Right lung (tissue), 10 donors: ENCODE measurements at places on chromosomes 2 and 18.

- DNase-seq, result no peak
These were observed 564 bp downstream of the MPV17 start for GRCh38 chr2:27322301-27322765.

DNA sequence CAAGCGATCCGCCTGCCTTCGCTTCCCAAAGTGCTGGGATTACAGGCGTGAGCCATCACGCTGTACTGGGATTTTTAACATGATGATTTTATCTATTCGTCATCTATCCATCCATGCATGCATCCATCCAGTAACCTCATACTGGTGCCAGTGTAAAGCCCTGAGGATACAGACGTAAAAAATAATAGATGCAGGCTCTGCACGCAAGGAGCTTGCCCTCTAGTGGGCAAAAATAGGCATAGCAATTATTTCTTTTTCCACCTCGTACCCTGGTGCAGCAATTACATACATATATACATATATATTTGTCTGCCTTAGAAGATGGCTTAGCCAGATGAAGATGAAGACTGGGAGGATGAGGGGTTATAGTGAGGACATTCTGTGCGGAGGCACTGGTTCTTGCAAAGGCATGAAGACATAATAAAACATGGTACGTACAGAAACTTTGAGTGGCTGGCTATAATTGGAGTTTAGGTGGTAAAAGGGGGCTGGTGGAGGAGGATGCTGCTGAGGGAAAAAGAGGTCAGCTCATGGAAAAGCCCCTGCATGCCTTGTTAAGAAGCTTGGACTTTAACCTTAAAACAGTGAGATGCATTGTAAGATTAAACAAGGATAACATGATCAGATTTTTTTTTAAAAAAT, 19.6 kb upstream of the RPIA start:
- peak; percentile 23 for DNase-seq

DNA sequence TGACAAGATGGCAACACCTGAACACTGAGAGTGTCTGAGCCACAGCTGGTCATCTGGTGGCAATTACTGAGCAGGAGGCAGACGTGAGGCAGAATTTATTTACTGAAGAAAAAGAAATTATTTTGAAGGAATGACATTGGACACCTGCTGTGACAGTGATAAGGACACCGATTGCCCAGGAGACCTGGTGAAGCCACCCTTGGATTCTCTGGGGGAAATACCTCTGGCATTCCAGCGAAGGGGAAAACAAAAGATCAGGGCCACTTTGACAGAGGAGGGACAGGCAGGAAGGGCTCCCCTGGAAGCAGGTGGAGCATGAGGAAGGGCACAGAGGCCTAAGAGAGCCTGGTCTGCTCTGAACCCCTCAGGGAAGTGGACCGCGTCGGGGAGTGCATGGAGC, 85.4 kb upstream of the ALPP start:
- no peak for DNase-seq

GRCh38 chr18:59639821-59640220, 57.4 kb downstream of the CCBE1 start:
- DNase-seq, result no peak

DNA sequence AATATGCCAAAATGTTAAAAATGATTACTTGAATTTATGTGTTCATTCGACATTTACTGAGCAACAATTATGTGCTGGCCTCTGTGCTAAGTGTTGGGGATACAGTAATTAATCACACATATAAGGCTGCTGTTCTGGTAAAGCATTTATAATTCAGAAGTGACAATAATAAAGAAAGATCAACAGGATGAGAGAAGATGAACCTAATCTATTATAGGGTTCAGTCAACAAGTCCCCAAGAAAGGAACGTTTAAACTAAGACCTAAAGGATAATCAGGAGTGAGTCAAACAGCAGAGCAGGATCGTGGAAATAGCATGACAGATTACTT, 60.1 kb upstream of the COX7A2L start:
- DNase-seq, result no peak

DNA sequence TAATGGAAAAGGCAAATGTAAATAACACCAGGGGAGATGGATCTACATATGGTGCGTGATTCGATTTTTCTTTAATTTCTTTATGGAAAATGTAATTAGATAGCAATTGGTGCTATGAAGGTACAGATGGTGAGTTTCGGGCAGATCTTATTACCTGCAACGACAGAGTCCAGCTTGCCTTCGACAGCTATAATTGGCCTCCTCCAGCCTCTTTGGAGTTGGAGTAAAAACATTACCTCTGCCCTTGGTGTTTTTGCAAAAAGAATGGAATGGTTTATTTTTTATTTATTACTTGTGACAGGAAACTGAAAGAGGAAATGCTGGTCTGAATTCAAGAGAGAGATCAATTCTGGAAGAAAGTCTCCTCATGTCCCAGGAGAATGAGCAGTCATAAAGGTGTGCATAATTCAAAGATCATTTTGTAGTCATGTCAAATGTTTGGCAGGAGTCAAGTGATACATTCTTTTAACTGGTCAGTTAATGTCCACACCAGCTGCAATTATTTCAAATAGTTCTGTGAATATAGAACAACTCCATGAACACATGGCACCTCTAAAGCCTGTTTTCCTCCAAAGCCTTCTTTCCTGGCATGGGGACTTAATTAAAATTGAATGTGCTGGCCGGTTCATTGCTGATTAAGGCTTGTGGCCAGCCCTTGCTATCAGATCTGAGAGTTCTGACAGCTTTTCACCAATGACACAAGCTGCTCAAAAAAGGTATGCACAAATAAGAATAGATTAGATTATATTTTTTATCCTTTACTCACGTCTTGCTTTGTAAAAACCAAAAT, 46.9 kb upstream of the KCNH7 start:
- DNase-seq, result no peak

- DNase-seq, result no peak
These were observed 41.7 kb downstream of the GALNT1 start for GRCh38 chr18:35623255-35623654.

GRCh38 chr2:8456151-8457091, 225.4 kb upstream of the ID2 start:
- DNase-seq, result no peak

- no peak for DNase-seq
These were observed 43.3 kb upstream of the ZCCHC2 start for GRCh38 chr18:62479574-62479973.

DNA sequence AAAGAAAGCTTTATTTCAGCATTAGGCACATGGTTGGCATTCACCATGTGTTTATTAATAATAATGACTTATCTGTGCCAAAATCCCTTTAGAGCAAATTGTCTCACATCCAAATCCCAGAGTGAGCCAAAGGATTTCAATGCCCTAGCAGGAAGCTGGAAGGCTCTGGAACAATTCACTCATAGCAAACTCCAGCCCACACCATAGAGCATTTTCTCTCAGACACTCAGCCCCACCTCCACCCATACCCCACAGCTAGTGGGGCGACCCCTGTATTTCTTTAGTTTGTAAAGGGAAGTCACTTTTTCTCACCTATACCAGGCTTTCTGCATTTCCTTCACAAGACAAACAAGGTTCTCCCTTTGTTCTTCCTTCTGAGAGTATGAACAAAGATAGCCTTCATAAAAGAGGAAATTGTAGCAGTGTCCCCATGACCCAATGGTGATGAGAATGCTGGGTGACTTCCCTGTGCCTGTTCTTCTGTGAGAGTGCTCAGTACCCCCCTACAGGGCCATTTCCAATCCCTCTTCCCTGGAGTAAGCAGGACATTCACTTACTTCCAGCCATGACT, 100.1 kb upstream of the APCDD1 start:
- no peak for DNase-seq

DNA sequence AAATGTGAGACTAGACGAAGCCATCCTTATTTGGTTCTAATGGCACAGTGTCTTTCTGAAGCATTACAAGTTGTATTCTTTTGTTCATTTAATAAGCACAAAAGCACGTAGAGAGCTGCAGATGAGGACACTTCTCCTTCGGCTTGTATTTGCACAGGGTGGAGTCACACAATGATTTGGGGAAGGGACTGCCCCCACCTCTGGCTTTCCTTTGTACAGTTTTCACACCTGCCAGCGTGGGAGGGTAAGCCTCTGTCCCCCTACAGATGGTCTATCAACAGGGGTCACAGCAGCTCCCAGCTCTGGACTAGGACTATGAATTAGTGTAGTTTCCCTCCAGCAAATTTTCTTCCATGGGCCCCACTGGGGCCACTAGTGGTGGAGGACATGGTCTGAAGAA, 108.2 kb upstream of the KLHL14 start:
- no peak for DNase-seq

- no peak for DNase-seq
These were observed 124.3 kb upstream of the SLC39A10 start for GRCh38 chr2:195532628-195533271.
